ENCODE measurements at places on chromosomes 13 and 19.

DNA sequence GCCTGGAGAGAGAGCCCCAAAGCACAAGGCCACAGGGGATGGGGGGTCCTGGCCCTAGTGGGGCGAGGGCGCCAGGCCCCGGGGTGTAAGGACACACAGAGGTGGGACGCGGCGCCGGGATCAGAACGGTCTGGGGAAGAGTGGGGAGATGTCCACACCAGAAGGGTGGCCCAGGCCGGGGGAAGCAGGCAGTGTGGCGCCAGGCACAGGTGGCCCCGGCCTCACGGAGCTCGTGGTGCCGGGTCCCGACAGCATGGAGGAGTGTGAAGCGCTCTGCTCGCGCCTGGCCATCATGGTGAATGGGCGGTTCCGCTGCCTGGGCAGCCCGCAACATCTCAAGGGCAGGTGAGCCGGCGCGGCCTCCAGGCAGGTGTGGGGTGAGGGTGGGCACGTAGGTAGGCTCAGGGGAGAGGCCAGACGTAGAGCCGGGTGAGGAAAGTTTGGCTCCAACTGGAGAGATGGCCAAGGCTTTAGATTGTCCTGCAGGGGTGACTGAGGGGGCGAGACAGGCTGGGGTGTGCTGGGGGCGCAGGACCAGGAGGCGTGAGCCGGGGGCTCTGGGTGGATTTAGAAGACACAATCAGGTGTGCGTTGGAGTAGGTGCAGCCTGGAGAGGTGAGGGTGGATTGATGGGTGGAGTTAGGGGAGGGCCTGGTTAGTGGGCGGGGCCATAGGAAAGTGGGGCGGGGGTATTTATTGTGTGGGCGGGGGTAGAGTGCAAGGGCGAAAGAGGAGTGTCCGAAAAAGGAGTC lies 2.9 kb upstream of the ARHGAP45 start:
- no peak for DNase-seq

GRCh38 chr19:57786286-57786685 lies 16.8 kb downstream of the ZNF586 start:
- DNase-seq = no peak

DNA sequence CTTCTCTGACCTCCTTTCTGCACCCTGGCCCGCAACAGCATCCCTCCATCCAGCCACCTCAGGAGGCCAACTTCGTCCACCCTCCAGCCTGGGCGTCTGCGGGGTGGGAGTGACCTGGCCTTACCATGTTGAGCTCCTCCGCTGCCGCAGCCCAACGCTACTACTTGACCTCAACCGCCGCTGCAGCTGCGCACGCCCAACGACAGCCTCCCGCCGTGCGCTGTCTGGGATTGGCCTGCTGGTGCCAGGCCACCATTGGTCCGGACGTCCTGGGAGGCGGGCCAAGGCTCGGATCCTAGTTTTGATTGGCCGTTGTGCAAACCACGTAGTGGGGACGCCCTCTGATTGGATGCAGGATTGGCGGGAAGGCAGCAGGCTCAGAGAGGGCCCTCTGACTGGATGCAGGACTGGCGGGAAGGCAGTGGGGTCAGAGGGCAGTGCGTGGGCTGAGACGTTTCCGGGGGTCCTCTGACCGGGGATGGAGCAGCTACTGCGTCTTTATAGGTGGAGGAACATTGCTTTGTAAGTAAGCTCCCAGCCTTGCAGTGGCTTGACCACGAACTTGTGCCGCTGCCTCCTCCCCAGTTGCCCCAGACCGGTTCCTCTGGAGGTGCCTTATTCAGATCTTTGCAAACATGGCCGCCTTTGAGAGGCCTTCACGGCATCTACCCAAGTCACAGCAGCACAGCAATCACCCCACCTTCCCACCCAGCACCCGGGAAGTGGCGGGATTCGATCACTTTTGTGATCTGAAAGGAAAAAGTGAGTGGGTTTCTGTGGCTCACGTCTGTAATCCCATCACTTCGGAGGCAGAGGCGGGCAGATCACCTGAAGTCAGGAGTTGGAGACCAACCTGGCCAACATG lies at the start of gene TUBA3C:
TUBA3C (minus strand) TSS at position 204 of the 865 bp plus-strand sequence; CDS start at position 127, 77 bp downstream.
- no peak for DNase-seq

DNA sequence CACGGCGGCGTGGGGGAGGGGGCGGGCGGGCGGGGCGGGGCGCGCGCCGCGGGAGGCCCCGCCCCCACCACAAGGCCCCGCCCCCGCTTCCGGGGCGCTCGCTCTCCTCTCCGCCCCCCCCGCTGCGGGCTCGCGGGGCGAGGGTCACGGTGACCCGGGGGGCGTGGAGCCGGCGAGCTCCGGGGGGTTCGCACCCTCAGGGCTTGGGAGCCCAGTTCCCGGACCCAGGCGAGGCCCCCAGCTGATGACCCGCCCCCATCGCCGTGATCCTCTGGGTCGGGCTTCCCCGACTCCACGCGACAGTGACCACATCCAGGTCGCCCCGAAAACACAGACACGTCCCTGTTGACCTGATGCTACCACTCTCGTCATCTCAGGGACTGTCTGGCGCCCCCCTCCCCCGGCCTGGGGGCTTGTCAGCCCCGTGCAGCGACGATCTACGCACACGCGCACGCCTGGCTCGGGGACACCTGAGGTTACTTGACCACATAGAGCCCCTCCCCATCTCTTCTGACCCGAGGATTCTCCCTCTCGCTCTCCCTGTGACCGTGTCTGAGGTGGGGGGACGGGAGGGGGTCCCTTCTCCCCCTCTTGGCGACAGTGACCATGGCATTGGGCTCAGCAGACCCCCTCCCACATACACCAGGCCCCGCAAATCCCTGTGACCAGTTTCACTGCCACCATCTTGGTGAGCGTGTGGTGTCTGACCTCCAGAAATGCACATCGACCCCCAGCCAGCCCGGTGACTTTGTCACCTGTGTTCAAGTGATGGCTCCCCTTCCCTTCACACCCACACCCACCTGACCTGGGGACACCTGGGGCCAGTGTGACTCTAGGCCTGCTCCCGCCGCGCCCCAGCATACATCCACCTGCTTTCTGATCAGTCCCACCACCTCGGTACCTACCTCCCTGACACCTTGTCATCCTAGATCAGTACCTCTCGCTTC lies 670 bp downstream of the MAP2K7 start:
- DNase-seq = no peak

GRCh38 chr19:42552086-42553065 lies 24.1 kb upstream of the CEACAM1 start:
- DNase-seq = no peak

DNA sequence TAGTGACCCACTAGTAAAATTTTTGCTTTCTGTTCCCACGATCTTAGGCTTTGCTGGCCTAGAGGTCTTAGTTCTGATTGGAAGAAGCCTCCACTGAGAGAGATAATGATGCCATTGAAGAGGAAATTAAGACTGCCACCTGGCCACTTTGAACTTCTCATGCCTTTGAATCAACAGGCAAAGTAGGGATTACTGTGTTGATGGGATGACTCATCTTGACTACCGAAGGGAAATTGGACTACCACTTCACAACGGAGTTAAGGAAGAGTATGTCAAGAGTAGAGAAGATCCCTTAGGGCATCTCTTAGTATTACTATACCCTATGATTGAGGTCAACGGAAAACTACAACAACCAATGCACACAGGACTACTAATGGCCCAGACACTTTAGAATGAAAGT lies 12.7 kb upstream of the FREM2 start:
- peak; percentile 14 for DNase-seq

- DNase-seq = no peak
Measured at GRCh38 chr19:2255112-2255845, 938 bp downstream of the JSRP1 start.

- no peak for DNase-seq
Measured at GRCh38 chr13:108933061-108933460, 303.6 kb downstream of the MYO16 start.

GRCh38 chr13:50133358-50133953 lies 118.2 kb downstream of the KCNRG start:
- DNase-seq = no peak

GRCh38 chr19:53549340-53549739 lies 11.4 kb downstream of the ZNF331 start:
- no peak for DNase-seq

- DNase-seq = no peak
Measured at GRCh38 chr19:31659897-31660210, 310.6 kb upstream of the TSHZ3 start.

GRCh38 chr13:64723724-64724123 lies 2506.4 kb downstream of the PCDH9 start:
- DNase-seq = no peak

- DNase-seq = no peak
Measured at GRCh38 chr19:52896431-52897137, 851 bp downstream of the ZNF320 start.

DNA sequence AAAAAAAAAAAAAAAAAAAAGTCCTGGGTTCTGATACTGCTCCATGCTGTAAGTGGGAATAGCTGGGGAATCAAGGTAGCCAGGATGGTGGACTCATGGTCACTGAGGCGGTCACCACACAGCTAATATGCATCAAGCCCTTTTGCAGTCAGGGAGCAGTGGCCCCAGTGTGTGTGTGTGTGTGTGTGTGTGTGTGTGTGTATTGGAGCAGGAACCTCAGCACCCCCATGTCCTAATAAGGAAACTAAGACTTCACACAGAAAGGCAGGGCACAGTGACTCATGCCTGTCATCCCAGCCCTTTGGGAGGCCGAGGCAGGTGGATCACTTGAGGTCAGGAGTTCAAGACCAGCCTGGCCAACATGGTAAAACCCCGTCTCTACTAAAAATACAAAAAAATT lies 12.0 kb downstream of the B3GNT3 start:
- DNase-seq = no peak

DNA sequence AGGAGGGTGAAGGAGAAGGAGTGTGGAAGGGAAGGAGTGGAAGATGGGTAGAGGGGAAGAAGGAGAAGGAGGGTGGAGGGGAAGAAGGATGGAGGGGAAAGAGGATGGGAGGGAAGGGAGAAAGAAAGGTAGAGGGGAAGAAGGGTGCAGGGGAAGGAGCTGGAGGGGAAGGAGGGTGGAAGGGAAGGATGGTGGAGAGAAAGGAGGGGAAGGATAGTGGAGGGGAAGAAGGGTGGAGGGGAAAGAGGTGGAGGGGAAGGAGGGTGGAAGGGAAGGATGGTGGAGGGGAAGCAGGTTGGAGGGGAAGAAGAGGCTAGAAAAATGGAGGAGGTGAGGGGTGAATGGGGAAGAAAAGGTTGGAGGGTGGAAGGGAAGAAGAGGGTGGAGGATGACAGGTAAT lies 927.9 kb downstream of the UQCRFS1 start:
- DNase-seq = no peak

DNA sequence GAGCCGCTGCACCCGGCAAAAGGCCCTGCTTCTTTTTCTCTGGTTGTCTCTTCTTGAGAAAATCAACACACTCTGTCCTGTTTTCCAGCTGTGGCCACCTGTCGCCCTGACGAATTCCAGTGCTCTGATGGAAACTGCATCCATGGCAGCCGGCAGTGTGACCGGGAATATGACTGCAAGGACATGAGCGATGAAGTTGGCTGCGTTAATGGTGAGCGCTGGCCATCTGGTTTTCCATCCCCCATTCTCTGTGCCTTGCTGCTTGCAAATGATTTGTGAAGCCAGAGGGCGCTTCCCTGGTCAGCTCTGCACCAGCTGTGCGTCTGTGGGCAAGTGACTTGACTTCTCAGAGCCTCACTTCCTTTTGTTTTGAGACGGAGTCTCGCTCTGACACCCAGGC lies 17.2 kb downstream of the LDLR start:
- DNase-seq = no peak

DNA sequence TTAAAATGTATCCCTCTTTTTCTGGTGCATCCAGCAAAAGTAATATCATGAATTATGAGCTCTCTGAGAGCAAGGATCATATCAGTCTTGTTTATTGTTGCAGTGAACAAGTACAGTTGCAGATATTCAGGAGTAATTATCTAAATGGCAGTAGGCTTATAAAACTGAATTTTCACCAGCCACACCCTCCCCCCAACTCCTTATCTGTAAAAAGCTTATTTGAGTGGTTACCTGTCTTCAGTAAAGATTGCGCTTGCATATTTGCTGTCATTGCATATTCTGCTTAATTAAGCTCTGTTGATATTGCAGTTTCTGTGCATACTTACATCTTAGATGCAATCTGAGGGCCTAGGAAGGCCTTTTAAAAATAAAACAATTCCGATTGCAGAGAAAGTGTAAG lies 87.3 kb downstream of the DNAJC15 start:
- no peak for DNase-seq

DNA sequence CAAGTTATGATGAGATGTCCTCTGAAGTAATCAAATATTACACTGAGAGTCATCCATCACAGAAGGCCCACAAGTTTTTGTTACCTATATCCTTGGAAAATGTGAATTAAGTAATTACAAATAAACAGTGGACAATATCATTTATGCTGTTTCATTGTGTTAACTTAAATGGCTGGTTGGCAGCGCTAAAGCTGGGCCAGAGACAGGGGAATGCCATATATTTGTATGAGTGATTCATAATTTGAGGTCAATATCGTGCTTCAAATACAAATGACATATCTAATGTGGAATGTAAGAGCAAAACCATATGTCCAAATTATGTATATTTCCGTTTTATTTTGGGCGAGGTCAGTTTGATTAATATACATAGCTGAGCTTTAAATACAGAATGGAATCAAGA lies 1556.2 kb downstream of the SLITRK5 start:
- no peak for DNase-seq

DNA sequence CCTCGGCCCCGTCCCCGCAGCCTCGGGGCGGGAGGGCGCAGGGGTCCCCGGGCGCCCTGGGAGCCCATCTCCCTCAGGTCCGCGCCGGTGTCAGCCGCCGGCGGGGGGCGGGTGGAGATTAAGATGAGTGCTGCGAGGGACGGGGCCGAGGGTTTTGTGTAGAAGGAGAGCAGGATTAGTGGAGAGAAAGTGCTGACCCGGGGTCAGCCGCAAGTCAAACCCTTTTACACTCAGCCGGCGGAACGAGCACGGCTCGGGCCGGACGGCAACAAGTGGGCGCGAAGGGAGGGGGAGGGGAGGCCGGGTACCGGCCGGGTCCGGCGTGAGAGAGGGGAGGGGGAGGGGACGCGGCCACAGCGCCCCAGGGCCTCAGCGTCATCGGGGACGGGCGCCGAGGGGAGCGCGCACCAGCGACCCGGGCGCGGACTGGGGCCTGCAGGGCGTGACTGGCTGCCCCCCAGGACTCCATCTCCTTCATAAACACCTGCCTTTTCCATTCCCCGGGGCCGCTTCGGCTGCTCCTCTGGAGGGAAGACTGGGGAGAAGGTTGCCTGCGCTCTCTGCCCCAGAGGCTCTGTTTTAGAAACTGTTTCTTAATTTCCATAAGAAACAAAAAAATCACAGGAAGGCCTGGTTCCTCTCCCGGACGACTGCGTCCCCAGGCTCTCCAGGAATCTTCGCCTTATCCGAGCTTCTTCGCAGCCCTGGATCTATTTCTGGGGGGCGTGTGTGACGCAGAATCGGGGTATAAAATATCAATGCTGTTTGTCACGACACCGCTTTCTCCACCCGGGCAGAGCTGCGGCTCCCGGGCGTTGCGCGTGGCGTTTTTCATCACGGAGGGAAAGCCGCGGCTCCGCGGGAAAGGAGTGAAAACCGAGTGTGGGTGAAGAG lies 6.5 kb downstream of the SOX1 start:
- no peak for DNase-seq

- no peak for DNase-seq
Measured at GRCh38 chr19:3462991-3463713, 17.2 kb downstream of the SMIM24 start.

DNA sequence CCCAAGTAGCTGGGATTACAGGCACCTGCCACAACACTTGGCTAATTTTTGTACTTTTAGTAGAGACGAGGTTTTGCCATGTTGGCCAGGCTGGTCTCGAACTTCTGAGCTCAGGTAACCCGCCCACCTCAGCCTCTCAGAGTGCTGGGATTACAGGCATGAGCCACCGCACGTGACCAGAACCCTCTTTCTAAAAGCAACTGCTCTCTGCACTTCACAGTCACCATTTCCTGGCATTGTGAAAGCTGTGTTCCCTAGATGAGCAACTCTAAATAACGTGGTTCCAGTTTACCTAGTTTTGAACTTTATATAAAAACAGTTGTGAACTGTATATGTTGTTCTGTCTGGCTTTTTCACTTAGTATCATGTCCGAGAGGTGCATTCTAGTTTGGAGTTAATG lies 152.9 kb downstream of the SIPA1L3 start:
- no peak for DNase-seq
